Lung (tissue), 17 donors: ENCODE measurements at places on chromosomes 12 and 14. TPM values are rescaled to one million over a fixed set of nuclear protein-coding genes. Genes with fewer than 3 reads are reported as not detected.

Gene CDH24
- 4.8 TPM for polyA plus RNA-seq

Gene C12orf56
- polyA plus RNA-seq = 0.03 TPM

Gene KRT6C
- 0.08 TPM for polyA plus RNA-seq

Gene SSPN
- 1.5 TPM for polyA plus RNA-seq

DNA sequence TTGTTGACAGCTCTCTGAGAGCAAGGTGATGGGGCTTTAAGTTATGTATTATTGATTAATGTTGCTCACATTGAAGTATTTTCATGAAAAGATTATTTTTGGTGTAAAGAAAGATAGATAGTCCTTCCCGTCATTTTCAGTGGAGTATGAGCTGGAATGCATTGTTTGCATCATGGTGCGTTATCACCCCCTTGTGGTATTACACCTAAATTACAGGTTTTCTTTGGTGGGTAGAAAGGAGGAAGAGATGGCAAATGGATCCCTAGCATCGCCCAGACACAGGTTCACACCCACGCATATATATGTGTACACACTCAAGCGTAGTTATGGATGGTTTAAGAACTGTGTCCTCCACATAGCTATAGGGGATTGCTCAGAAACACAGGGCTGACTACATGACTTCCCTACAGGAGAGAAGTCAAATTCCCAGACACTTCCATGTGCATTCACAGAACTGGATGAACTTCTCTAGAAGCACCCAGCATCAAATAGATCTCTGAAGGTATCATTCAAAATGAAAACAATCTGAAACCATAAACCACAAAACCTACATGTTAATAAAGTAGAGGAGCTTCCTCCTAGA, 14.4 kb upstream of the SERPINA10 start:
- H3K36me3 ChIP-seq = no peaks in the 10 kb centered on the region
- H3K4me1 ChIP-seq = no peaks in the 10 kb centered on the region
- H3K27ac ChIP-seq = no peak overlapping the region
- peak overlapping the region; percentile 2 for H3K4me3 ChIP-seq
- no peak for DNase-seq

DNA sequence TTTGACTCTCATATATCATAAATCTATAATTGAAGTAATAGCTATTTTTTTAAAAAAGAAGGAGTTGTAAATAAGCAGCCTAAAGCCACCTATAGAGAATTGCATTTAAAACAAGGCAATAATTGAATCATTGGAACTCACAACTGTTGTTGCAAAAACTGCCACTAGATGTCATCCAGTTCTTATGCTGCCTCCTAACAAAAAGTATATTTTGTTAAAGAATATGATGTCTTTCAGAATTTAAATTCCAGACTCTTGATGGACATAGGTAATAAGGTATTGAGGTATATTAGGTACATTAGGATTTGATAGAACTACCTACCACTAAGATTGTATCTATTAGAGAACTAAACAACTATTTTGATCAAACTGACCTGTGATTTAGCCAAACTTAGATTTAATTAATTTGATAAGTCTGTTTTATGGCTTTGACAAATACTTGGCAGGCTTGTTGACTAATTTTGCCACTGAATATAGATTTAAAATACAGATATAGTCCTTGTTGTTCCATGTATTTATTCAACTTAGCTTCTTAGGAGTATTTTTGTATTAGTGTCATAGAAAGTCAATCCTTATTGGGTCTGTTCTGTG, 401.4 kb downstream of the RPL10L start:
- H3K4me3 ChIP-seq = no peak overlapping the region
- no peaks in the 10 kb centered on the region for H3K4me1 ChIP-seq
- no peaks in the 10 kb centered on the region for H3K27me3 ChIP-seq
- DNase-seq = peak; percentile 62

GRCh38 chr12:19288603-19289244, 150.6 kb upstream of the AEBP2 start:
- H3K4me1 ChIP-seq = no peaks in the 10 kb centered on the region
- no peaks in the 10 kb centered on the region for H3K36me3 ChIP-seq
- no peak overlapping the region for H3K4me3 ChIP-seq
- no peak overlapping the region for H3K27ac ChIP-seq
- no peaks in the 10 kb centered on the region for H3K27me3 ChIP-seq

GRCh38 chr14:49679271-49679670, 8.7 kb downstream of the POLE2 start:
- peaks cover 4% of the 10 kb centered on the region for H3K36me3 ChIP-seq
- no peaks in the 10 kb centered on the region for H3K4me1 ChIP-seq
- no peak overlapping the region for H3K4me3 ChIP-seq
- no peak for DNase-seq
- H3K27me3 ChIP-seq = no peaks in the 10 kb centered on the region
- no peak overlapping the region for H3K27ac ChIP-seq

- H3K27ac ChIP-seq = no peak overlapping the region
- H3K4me1 ChIP-seq = no peaks in the 10 kb centered on the region
- H3K27me3 ChIP-seq = no peaks in the 10 kb centered on the region
Measured at GRCh38 chr12:51295651-51296050, 25.4 kb upstream of the SMAGP start.

GRCh38 chr12:117013726-117014125, 85.5 kb downstream of the TESC start:
- H3K4me1 ChIP-seq = no peaks in the 10 kb centered on the region
- H3K36me3 ChIP-seq = peaks cover 16% of the 10 kb centered on the region

DNA sequence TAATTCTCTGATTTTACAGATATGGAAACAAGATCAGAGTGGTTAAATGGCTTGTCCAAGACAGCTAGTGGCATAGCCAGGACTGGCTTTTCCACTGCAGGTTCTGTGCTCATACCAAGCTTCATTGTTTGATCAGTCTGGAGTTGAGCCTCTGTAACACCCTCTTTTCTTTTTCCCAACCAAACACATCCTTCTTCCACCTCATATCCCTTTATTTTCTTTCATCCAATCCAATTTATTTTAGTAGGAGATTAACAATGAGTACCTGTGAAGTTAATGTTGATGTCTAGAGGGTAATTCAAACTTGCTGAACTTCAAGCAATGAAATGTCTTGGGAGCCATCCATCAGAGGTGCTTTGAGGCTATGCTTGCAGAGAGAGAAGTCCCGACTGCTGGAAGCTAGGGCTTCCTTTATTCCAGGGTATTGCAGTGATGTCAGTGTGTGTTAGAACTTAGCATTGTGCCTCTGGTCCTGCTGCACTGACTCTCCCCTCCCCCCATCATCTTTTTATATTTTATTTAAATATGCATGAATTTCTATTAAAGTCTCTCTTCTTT, 452.1 kb upstream of the PDE3A start:
- no peak overlapping the region for H3K4me3 ChIP-seq
- H3K27me3 ChIP-seq = no peaks in the 10 kb centered on the region
- H3K36me3 ChIP-seq = no peaks in the 10 kb centered on the region
- peak overlapping the region; percentile 10 for H3K27ac ChIP-seq

- H3K4me1 ChIP-seq = no peaks in the 10 kb centered on the region
- no peak for DNase-seq
- H3K27ac ChIP-seq = no peak overlapping the region
Measured at GRCh38 chr14:50510157-50510556, 22.2 kb downstream of the MAP4K5 start.

DNA sequence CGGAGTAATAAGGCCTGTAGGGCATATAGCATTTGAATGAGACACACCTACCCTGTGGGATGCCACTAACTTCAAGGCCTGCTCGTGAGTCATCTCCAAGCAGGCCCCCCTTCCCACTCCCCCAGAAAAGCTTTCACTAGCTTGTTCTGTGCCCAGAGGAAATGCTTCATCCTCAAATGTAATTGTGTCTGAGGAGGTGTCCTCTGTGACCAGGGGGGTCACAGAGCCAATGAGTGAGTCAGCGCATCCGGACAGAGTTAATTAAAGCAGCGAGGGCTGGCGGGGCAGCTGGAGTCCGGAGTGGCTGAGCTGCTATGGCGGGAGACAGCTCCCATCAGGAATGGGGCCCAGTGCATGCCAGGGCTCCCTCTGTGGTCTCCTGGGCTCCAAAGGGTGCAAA, 27.0 kb upstream of the ESRRB start:
- no peaks in the 10 kb centered on the region for H3K27me3 ChIP-seq
- DNase-seq = peak; percentile 6
- peaks cover 14% of the 10 kb centered on the region for H3K4me1 ChIP-seq
- H3K27ac ChIP-seq = no peak overlapping the region
- no peak overlapping the region for H3K4me3 ChIP-seq
- H3K36me3 ChIP-seq = no peaks in the 10 kb centered on the region
